ENCODE measurements at places on chromosomes 13 and 19. TPM values are rescaled to one million over a fixed set of nuclear protein-coding genes. Genes with fewer than 3 reads are reported as not detected.

The FPR1 gene
- 3.0 TPM for polyA plus RNA-seq

The PTH2 gene
- polyA plus RNA-seq = not detected

The GPR4 gene
- polyA plus RNA-seq = 3.7 TPM

The TEX29 gene
- 0.61 TPM for polyA plus RNA-seq

The FBN3 gene
- 31.4 TPM for polyA plus RNA-seq

The BRSK1 gene
- 15.8 TPM for polyA plus RNA-seq

The KLK15 gene
- not detected for polyA plus RNA-seq

The OVOL3 gene
- not detected for polyA plus RNA-seq

The MEIOSIN gene
- polyA plus RNA-seq = not detected

The CCDC8 gene
- polyA plus RNA-seq = 76.4 TPM

The TTYH1 gene
- polyA plus RNA-seq = 10.2 TPM

The CYP4F2 gene
- polyA plus RNA-seq = 0.42 TPM

The CYP2F1 gene
- polyA plus RNA-seq = not detected

The ACP7 gene
- 0.13 TPM for polyA plus RNA-seq

The PRDX2 gene
- polyA plus RNA-seq = 388 TPM

DNA sequence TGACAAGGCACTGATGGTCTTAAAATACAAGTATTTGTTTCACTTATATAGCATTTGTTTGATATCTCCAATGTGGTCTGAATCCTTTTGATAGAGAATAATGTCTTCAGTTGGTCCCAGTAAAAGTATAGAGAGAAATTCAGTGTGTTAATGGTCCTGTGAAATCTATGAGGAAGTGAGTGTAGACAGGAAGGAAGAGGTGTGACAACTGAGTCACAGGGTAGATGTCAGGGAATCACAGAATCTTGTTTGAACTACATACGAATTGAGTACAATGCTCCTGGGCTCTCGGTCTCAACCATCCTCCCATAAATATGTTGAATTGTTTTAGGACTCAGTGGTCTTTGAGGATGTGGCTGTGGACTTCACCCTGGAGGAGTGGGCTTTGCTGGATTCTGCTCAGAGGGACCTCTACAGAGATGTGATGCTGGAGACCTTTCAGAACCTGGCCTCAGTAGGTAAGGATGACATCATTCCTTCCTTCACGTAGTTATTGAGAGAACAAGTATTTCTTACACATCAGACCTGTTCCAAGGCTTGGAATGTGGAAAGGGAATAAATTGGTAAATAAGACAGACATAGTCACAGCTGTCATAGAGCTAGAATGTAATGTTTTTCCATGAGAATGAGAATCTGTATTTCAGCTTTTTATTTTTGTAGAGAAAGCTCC, 9.1 kb downstream of the ZNF555 start:
- no peak for DNase-seq

- no peak for DNase-seq
Measured at GRCh38 chr13:48398450-48399095, 14.3 kb downstream of the LPAR6 start.

DNA sequence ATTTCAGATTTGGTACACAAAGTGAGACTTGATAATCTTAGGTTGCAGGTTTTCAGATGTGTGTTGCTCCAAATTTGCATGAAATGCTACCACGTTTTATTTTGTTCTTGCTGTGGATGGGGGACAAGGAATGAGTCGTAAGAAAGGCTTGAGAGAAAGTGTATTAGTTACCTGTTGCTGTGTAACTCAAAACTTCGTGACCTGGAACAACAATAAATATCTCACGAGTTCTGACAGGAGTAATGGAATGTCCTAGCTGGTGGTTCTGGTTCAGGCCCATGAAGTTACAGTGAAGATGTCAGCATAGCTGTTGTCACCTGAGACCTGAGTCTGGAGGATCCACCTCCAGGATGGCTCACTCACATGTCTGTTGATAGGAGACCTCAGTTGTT, 1.2 kb downstream of the ZNF8 start:
- DNase-seq = no peak

GRCh38 chr13:53042877-53043276, 14.3 kb downstream of the OLFM4 start:
- DNase-seq = no peak

GRCh38 chr19:15154002-15154612, 46.7 kb downstream of the NOTCH3 start:
- DNase-seq = no peak

DNA sequence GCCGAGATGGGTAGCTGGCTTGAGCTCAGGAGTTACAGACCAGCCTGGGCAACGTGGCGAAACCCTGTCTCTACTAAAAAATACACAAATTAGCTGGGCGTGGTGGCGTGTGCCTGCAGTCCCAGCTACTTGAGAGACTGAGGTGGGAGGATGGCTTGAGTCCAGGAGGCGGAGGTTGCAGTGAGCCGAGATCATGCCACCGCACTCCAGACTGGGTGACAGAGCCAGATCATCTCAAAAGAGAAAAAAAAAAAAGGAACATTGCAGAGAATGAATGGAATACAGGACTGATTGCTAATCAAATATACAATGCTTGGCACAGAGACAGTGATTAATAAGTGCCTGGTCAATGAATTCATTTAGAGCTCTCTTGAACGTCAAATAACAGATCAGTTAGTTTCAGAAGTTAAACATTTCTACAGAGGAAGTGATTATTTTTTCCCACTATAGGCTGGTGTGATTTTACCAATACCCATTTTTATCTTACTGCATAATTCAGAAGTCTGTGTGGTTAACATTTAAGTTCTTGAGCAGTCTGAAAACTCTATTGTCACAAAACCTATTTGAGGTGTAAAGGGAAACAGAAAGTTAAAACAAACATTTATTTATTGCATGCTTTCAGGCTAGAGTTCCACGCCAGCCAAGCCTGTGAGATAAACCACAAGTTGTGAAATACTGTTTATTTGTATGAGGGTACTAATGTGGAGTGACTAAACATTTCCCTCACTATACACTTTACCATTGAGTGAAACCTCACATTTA, 7.7 kb upstream of the TBC1D4 start:
- DNase-seq = no peak

DNA sequence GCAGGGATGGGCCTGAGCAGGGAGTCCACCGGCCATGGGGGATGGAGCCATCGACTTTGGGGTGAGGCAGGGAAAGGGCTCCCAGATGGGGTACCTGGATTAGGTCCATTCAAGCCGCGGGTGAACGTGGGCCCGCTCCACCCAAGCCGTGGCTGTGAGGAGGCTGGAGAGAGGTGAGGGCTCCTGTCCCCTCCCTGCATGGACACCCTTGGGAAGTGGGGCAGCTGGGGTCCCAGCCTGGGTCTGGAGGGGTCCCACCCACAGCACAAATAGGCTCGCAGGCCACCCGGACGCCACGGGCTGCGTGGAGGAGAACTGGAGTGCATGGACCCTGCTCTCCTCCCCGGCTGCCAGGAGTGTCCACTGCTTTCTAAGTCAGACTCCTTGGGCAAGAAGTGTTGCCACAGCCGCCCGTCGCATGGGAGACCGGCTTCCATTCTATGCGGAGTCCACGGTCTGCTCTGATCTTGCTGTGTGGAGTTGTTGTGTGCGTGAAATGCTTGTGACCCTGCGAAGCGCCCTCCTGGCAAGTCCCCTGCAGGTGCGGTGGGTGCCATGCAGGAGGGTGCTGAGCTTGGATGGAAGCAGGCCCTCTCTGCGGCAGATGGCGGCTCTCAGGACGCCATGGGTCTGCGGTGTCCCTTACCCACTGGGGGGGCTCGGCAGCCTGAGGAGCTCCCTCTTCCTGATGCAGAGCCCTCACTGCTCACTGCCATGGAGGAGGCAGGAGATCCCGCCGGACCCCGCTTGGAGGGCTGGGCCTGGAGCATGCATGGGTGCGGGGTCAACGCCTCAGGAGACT, 2.0 kb downstream of the DAZAP1 start:
- DNase-seq = no peak

GRCh38 chr13:20573186-20573585, 6.2 kb downstream of the IFT88 start:
- DNase-seq = no peak

GRCh38 chr19:29873801-29874575, 62.2 kb downstream of the CCNE1 start:
- DNase-seq = no peak

GRCh38 chr19:46728208-46728607, 11.3 kb upstream of the PRKD2 start:
- DNase-seq = no peak

DNA sequence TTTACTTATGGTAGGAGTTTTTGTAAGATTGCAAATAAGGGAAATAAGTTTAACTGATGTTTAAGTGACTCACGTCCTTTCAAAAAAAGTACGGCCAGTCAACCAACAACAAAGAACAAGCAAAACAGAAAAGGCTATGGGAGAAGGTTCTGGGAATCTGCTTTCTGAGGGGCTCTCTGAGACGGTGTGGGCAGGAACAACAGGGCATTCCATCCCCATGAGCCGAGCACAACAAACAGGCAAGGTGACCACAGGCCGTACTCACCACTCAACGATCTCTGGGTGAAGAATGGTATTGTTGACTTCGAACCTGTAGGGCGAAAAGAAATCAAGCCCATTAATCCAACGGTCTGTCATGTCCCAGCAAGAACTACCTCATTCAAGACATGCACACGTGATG, 43.8 kb downstream of the PEPD start:
- DNase-seq = no peak

DNA sequence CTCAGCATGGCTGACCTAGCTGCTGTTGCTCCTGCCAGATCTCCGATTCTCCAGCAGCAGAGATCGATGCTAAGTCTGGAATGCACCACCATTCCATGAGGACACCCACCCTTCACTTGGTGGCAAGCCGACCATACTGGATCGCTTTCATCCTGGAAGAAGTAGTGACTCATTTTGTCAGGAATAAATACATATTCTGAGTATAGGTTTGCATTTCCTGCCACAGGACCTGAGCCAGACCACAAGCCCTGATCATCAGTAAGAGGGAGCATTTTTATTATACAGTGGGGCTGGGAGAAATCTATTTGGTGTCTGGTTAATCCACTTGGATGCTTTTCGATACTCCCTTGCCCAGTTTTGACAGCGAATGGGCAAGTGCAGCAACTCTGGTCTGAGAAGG, 10.9 kb upstream of the KCTD15 start:
- no peak for DNase-seq

- no peak for DNase-seq
Measured at GRCh38 chr13:32840989-32841713, 175.1 kb upstream of the KL start.

GRCh38 chr13:114106526-114106925, 25.9 kb downstream of the RASA3 start:
- no peak for DNase-seq

DNA sequence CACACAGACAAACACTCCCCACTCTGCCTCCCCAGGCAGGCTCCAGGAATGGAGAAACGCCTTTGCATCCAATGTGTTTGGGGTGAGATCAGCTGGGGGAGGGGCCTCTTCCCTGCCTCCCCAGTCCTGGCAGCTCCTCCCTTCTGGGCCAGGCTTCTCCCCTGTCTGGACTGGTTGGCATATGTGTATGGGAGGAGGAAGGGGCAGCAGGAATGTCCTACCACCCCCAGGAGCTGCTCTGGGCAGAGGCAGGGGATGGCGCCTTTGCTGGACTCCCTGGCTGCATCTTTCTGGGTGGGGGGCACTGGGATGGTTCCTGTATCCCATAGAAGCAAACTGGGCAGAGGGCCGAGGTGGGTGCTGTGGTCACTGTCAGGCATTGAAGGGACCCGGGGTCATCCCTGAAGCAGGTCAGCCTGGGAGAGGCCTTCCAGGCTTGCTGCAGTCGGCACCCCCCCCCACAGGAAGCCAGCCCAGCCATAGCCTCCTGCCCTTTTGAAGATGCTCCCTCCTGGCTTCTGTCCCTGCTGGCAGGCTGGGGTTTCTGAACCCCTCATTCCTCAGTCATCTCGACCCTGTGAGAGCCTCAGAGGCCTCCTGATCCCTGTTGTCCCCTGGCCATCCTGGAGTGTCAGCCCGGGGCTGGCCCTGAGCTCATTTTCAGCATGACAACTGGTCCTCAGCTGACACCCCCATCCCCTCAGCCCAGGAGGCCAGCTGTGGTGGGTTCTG, 21.2 kb upstream of the SLC7A10 start:
- no peak for DNase-seq

DNA sequence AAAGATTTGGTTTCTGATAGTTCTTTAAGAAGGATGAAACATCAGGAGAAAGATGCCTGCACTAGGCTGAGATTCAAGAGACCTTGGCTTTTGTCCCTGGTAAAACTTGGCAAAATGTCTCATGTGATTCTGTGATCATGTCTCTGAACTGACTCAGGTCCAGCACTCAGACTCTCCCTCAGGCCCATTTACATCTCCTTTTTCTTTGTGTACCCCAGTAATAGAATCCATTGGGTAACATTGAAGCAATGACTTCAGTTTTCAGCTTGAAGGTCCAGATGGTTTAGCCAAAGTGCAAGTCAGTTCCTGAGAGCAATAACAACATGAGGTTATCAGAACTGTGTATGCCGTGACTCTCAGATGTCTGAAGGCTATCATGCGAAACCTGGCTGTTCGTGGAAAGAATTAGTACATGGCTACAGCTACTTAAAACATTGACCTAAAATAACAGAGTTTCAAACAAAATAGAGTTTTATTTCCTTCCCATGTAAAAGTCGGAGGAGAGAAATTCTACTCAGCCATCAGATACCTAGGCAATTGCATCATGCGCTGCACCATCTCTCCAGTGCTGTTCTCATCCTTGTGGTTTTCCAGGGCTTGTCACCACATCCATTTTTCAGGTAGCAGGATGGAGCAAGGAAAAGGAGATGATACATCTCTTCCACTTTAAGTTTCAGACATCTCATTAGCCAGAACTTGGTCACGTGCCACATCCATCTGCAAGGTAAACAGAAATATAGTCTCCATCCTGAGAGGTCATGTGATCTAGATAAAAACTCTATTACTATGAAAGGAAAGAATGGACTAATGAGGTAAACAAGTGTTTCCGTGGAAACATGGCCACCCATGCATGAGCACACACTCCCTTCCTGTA, 117.3 kb downstream of the POSTN start:
- DNase-seq = peak; percentile 25

DNA sequence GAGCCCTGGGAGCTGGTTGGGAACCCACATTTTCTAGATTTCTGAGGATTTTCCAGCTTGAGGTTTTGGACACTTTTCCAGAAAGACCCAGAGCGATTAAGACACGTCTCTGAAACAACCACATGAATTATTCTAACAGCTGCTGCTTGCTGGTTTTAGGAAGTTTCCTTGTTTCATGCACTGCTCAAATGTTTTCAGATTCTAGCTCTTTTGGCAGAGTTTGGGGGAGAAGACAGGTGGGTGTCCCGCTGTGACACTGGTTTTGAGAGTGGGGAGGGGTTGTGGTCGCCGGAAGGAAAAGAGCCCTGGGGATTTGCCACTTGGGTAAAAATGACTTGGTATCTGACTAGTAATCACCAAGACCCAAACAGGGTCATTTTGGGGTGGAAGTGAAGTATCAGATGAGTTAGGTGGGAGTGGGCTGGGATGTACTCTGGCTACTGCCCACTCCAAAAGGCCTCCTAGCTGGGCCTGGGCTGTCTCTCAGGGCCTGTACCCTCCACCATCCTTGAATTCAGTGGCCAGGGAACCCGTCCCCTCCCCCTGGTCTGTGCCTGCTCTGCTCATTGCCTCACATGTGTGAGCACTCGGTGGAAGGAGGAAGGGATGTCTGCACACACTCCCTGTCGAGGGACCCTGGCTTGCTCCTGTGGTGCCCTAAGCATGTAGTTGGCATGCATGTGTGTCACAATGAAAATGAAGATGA, 13.2 kb downstream of the GATAD2A start:
- no peak for DNase-seq

- DNase-seq = no peak
Measured at GRCh38 chr13:77699059-77699680, 1.7 kb downstream of the SLAIN1 start.

All from left renal cortex interstitium (tissue), 4 donors.